Liver (tissue), 10 donors: ENCODE measurements at places on chromosomes 13 and 19.

DNA sequence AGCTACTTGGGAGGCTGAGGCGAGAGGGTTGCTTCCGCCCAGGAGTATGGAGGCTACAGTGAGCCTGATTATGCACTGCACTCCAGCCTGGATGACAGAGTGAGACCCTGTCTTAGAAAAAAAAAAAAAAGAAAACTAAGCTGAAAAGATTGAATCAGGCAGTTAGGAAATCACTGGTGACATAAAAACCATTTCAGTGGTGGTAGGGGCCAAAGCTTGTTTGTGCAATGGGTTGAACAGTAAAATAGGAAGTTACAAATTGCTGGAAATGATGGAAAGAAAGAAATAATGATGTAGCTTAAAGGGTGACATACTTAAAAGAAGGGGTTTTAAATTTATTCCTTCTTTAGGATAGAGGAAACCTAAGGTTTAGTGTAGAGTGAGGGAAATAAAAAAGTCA is 4.8 kb upstream of the OXGR1 start:
- no peak for DNase-seq

DNA sequence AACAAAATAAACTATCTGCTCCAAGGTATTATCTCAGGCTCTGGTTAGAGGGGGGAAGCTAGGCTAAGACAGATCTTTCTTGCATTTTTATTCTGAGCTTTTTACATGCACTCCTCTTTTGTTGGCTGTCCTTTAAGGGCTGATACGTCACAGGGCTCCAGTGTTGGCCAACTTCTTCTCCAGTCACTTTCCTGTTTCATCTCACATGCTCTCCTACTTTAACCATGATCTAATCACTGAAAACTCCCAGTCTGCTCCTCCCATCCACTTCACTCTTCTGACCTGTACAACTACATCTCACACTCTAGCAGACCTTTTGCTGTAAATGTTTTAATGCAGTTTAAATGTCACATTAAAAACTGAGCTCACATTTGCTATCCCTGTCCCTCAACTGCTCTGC is 510.0 kb upstream of the KLF12 start:
- no peak for DNase-seq

DNA sequence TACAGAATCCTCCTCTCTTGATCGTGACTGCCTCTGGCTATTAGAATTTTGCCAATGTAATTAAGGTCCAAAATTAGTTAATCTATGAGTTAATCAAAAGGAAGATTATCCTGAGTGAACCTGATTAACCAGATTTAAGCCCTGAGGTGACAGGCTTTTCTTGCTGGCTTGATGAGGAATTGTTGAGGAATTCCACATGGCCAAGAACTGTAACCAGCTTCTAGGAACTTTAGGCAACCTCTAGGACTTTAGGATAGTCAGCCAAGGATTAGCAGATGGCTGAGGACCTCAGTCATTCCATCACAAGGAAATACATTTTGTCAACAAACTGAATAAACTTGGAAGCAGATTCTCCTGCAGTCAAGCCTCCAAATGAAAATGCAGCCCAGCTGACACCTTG is 84.8 kb downstream of the STOML3 start:
- no peak for DNase-seq

DNA sequence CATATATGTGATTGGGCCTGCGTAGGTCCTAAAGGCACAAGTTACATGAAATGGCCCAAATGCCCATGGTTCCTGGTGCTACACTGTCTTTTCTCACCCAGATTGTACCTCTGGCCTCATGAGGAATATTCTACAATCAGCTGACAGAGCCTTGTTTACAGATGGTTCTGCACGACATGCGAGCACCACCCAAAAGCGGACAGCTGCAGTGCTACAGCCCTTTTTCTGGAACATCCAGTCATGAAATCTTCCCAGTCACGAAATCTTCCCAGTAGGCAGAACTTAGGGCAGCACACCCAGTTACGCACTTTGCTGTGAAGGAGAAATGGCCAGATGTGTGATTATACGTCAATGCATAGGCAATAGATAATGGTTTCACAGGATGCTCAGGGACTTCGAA is 7.7 kb upstream of the ELF1 start:
- DNase-seq: no peak

DNA sequence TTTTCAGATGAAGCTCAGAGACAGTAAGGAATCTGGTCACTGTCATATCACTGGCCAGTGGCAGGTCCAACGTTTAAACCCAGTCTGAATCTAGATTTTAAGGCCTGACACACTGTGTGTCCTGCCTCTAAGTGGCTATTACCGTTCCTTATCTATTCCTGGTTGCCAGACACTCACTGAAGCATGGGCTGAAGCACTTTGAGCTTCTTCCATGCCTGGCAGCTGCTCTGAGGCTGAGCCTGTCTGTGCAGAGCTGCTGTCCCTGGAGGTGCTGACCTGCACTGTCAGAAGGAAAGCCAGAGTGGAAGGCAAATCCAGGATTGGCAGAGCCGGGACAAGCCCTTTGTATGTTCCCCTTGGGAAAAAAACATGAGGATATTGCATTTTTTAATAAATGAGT is 109.2 kb upstream of the SLC7A1 start:
- no peak for DNase-seq

DNA sequence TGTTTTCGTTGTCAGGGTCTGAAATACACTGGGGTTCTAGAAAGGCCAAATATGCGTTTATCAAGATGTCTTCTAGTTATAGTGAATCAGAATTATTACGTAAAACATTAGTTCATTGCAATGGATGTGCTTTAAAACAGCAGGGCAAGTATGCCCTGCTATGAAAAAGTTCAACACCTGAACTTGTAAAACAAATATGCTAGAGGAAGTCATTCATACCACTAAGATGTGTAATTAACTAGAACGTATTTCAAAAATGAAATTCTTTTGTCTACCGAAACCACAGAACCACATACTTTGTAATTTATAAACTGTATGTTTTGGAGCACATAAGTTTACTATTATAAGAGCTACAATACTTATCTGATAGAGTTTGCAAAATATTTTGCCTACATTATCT is 266.2 kb downstream of the KCTD12 start:
- no peak for DNase-seq
